ENCODE measurements at places on chromosomes 2 and 18.
A peak's percentile ranks its signal among the peaks of the same experiment; 100 is the strongest.

GRCh38 chr2:118841828-118842461 is 5.5 kb downstream of the EN1 start:
- DNase-seq = no peak

DNA sequence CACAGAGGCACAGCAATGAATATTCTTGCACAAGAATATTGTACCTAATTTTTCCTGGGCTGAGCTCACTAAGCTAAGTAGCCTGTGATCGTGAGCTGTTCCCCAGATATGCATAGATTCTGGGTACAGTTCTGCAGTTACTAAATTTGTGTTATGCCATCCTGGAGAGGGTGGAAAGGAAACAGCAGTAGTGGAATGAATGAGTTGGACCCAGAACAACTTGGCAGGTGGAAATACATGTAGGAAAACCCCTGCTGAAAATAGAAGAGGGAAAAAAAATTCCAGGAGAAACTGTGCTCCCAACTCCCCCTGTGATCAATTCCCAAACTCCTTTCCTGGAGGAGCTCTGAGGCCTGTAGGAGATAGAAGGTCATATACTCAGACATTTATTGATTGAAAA is 181.5 kb upstream of the MGAT5 start:
- DNase-seq = no peak

DNA sequence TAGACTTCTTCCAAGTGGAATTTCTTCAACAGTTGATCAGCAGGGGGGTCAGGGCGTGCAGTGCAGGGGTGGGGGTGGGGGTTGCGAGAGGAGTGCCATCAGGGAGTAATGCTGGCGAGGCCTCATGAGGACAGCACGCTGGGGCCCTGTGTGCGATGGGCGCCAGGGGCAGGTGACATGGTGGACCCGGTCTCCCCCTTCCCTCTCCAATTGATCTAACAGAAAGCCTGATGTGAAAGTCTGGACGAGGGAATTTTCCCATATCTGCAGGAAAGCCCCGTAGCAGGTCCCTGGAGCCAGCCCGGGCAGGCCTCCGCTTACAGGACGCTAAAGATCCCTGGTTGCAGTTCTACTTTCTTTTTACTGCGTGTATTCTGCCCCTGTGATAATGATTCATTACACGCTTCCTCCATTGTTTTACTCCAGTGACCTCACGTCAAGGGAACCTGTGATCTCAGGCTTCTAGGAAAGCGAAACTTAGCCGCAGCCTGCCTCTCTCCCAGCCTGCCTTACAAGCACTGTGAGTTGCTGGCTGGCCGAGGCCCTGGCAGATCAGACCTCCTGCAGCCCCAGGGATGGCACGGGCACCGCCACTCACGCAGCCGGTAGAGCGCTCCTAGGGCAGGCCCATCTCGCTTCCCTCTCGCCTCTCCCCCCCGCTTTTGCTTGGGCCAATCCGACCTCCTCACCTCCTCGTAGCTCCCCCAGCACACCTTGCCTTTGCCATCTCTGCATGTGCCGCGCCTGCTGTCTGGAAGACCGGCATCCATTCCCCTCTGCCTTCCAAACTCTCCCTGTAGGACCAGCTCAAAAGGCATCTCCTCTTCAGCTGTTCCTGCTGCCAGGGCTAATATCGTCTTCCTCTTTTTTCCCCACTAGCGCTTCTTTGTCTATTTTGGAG is 19.2 kb downstream of the NEURL3 start:
- peak; percentile 86 for DNase-seq

- no peak for DNase-seq
Observed at GRCh38 chr2:158837645-158838044, 42.5 kb downstream of the DAPL1 start.

GRCh38 chr18:45334191-45334590 is 281.1 kb upstream of the SLC14A2 start:
- no peak for DNase-seq

DNA sequence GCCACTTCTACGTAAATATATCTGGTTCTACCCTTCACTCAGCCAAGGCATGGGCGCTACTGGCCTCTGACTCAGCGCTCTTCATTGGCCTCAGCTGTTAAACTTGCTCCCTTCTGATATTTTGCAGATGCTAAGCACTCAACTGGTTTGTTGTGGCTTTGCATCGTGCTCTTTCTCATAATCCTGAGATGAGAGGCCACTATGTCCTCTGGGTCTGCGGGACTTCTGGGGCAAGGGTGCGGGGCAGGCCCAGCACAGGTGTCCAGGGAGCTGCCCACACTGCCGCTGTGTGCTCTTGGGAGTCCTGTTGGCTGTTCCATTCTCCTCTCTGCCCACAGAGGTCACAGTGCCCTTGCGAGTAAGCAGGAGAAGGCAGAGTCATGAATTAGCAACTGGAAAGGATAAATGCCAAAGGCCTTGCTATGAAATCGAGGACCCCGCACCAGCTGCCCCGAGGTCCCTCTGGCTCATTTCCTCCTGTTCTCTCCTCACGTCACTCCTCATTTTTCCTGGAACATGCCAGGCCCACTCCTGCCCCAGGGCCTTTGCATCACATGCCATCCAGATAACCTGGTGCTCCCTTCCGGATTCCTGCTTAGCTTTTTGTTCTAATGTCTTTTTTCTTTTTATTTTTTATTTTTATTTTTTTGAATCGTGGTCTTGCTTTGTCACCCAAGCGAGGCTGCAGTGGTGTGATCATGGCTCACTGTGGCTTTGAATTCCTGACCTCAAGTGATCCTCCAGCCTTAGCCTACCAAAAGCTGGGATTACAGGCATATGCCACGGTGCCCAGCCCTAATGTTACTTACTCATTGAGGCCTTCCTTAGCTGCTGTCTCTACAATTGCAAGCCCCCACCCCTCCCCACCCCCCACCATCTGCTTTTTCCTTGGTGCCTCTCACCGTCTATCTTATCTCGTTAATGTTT is 34.9 kb upstream of the MAT2A start:
- no peak for DNase-seq

DNA sequence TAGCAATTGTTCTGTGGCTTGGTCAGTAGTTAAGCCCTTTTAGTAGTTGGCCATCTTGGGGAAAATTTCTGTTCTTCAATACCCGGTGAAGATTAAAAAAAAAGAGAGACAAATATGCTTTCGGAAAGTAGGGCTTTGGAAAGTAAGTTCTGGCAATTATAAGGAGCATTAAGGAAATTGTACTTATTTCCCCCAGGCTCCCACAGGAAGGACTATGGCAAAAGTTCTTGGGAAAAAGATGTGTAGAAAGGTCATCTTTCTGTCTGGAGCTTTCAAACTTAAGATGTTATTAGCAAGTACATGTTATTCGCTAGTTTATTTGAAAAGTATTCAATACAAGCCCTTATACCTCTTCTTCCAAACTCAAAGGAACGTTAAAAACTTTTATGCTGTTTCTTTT is 144.5 kb downstream of the MTX2 start:
- no peak for DNase-seq

DNA sequence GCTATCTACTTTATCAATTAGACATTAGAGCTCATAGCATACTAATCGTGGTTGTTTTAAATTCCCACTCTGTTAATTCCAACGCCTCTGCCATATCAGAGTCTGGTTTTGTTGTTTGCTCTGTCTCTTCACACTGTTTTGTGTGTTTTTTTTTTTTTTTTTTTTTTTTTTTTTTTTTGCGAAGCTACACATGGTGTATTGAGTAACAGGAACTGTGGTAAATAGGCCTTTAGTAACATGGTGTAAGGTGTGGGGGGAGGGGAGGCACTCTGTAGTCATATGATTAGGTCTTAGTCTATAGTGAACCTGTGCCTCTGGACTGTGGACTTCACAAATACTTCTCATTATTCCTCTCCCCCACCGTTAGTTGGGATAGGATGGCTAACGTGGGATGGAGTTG is 370.7 kb upstream of the RAB12 start:
- DNase-seq = no peak

GRCh38 chr2:68931149-68931711 is 21.5 kb downstream of the GKN2 start:
- no peak for DNase-seq

- no peak for DNase-seq
Observed at GRCh38 chr2:171723716-171724683, 36.7 kb downstream of the DYNC1I2 start.

DNA sequence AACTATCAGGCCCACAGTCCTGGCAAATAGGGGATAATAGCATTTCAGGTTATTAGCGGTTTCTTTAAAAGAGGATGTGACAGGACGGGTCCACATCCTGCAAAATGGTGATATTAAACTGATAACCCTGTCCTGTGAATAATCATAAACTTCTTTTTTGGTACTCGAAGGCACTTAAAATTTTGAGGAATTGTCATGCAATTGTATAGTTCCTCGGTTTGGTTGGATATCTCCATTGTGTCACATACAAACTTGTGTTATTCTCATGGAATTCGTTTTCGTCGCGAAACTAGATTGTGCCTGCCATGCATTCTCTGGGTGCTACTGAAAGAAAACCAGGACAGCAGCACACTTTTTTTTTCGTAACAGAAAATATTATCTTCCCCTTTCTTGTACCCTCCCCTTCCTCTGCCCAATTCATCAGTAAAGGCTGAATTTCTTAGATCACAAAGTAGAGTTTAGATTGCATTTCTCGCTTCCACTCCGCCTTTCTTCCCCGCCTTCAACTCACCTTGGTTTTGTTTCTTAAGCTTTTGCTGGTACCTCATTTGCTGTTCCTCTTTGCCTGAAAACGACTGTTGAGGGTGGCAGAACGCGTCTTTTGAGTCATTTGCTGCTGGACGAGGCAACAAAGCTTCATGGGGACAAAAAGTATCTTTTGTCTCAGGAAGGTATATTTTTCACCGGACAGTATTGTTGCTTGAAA is 1.3 kb downstream of the CERS6 start:
- DNase-seq = no peak

DNA sequence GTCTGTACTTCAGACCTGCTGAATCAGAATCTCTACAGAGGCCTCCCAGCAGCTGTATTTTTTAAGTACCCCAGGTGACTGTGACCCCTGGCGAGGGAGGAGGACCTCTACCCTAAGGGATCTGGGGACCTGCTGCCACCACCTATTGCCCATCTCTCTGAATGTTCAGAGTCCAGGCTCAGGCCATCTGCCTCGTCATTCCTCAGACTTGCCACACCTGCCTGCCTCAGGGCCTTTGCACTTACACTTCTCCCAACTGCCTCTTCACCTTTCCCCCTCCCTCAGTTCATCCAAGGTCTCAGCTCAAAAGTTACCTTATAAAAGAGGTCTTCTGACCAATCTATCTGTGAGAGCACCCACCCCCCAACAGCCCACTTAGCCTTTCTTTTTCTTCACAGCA is 21.5 kb downstream of the UXS1 start:
- DNase-seq = no peak

GRCh38 chr2:12083081-12083581 is 336.7 kb downstream of the LPIN1 start:
- DNase-seq = no peak

DNA sequence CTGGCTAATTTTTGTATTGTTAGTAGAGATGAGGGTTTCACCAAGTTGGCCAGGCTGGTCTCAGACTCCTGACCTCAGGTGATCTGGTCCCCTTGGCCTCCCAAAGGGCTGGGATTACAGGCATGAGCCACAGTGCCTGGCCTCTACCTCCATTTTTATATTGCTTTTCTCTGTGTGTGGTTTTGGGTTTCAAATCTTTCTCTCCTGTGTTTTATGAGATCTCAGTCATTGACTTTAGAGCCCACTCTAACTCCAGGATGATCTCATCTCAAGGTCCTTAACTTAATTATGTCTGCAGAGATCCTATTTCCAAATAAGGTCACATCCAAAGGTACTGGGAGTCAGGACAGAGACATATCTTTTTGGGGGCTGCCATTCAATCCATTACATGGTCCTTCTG is 24.7 kb downstream of the ARL4C start:
- DNase-seq = no peak

GRCh38 chr2:99960790-99961189 is 181.6 kb downstream of the AFF3 start:
- DNase-seq = no peak

DNA sequence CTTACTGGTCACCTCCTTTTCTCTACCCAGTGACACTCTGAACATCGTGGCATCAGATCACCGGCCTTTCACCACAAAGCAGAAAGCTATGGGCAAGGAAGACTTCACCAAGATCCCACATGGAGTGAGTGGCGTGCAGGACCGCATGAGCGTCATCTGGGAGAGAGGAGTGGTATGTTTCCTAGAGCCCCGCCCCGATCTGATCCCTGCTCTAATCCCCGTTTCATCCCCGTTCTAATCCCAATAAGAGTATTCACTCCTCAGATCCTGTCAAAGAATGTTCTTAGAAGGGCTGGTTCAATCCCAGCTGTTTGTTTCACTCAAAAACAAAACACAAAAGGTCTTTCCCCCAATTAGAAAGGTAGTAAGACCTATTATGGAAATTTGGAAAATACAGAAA is 30.4 kb upstream of the MAPRE3 start:
- DNase-seq = no peak

- DNase-seq = no peak
Observed at GRCh38 chr18:32476106-32476505, 5.4 kb upstream of the GAREM1 start.

DNA sequence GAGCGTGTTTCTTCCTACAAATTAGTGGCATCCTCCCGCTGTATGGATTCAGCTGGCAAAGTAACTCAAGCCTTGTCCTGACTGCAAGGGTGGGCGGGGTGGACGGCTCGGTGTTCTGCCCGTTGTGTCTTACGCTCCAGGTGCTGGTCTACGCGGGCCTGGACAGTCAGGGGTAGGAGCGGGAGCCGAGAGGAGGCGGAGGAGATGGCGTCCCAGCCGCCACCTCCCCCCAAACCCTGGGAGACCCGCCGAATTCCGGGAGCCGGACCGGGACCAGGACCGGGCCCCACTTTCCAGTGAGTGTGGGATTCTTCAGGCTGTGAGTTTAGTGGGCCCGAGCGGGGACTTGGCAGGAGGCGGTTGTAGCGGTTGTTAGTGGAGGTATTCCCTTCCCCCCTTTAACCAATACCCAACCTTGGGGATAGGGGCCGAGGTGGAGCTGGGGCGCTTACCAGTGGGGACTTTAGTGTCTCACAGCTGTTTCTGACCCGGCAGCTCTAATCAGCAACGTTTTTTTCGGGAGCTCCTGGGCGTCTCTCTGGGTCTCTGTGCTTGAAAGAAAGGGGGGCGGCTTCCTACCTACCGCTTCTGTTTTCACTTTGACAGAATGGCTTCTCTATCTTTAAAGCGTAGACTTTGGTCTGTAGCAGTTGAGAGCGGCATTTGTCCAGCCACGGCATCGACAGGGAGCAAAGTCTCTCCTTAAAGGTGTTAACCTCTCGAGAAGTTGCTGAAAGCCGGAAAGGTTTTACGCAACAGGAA is at the start of the genes PEX13 and PUS10:
Gene PEX13 (plus strand): TSS at position 165 of the 762 bp plus-strand sequence. CDS start 40 bp downstream, at position 205.
Gene PUS10 (minus strand): TSS at position 700 of the 762 bp plus-strand sequence. CDS start 6,365 bp downstream, outside the sequence.
- DNase-seq = peak; percentile 81

Measured in stimulated activated CD8-positive, alpha-beta memory T cell treated with anti-CD3 and anti-CD28 coated beads, Interleukin-4, amount 100 ng/mL, for 48 hours (primary cell).